GM18507 (cell line): ENCODE measurements at places on chromosomes 11 and 22.

GRCh38 chr22:21568347-21569075, 997 bp downstream of the UBE2L3 start:
- no peak for DNase-seq

- no peak for DNase-seq
Measured at GRCh38 chr11:85423316-85423715, 203.8 kb downstream of the DLG2 start.

DNA sequence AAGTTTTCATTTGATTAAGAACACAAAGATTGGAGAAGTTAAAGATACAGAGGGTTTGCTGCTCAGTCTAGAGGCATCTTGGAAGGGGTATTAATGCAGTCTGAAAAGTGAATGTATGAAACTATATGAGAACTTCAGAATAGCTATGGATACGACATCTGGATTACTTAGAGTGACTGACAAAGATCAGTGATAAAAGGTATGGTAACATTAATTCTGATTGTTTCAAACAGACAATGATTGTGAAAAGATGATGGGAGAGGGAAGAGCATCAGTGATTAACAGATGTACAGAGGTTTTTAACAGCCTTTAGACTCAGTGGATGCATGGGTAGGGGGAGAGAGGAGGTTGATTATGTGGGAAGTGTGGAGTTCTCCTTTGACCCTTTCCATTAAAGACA, 919.4 kb upstream of the CNTN5 start:
- DNase-seq: no peak

- no peak for DNase-seq
Measured at GRCh38 chr11:39363571-39363970, 2095.9 kb downstream of the LRRC4C start.

GRCh38 chr22:43226377-43227238, 39.7 kb upstream of the TTLL12 start:
- no peak for DNase-seq
